Karpas-422 (cell line): ENCODE measurements at places on chromosomes 13 and 19. TPM values are rescaled to one million over a fixed set of nuclear protein-coding genes. Genes with fewer than 3 reads are reported as not detected.

The IGSF23 gene
- total RNA-seq: not detected in 2 replicates

The CLDND2 gene
- total RNA-seq: 2.3 TPM in 1 of 2 replicates, not detected in the other

- H3K36me3 ChIP-seq: no peaks in the 10 kb centered on the region
- peak overlapping the region; percentile 53 for H3K27ac ChIP-seq
- H3K4me3 ChIP-seq: no peak overlapping the region
- H3K27me3 ChIP-seq: no peaks in the 10 kb centered on the region
- DNase-seq: no peak
Observed at GRCh38 chr13:42363941-42364612, 92.1 kb downstream of the AKAP11 start.

The GPR180 gene
- 6.2 and 11.5 TPM in 2 replicates for total RNA-seq

The KASH5 gene
- 0.52 and 0.65 TPM in 2 replicates for total RNA-seq

- H3K27ac ChIP-seq: no peak overlapping the region
- no peaks in the 10 kb centered on the region for H3K36me3 ChIP-seq
- no peaks in the 10 kb centered on the region for H3K27me3 ChIP-seq
Observed at GRCh38 chr19:16062789-16063188, 13.5 kb upstream of the TPM4 start.

DNA sequence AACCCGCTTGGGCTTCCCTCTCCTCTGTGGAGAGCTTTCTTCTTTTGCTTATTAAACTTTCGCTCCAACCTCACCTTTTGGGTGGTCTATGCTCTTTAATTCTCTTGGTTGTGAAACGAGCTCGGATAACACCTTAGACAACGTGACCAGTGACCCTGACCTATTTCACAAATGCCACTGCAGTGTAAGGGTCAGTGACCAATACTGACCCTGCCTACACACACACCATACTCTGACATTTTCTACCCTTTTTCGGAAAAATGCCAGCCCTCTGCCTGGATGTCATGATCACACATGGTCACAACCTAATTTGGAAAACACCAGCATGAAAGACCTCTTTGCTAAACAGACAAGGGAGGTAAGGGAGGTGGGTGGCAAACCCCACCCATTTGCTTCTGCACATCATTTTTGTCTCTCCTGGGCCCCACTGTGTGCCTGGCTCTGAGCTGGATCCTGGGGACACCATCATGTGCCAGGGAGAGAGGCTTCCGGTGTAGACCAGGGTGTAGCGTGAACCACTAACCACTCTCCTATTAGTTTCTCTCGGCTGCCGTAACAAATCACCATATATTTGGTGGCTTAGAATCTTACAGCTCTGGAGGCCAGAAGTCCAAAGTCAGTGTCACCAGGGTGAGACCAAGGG lies 9.9 kb downstream of the ETFB start:
- no peak overlapping the region for H3K4me3 ChIP-seq
- no peak overlapping the region for H3K27ac ChIP-seq
- no peaks in the 10 kb centered on the region for H3K27me3 ChIP-seq
- no peak for DNase-seq
- peaks cover 14% of the 10 kb centered on the region; the same call in 1 of the 2 replicates for H3K36me3 ChIP-seq

DNA sequence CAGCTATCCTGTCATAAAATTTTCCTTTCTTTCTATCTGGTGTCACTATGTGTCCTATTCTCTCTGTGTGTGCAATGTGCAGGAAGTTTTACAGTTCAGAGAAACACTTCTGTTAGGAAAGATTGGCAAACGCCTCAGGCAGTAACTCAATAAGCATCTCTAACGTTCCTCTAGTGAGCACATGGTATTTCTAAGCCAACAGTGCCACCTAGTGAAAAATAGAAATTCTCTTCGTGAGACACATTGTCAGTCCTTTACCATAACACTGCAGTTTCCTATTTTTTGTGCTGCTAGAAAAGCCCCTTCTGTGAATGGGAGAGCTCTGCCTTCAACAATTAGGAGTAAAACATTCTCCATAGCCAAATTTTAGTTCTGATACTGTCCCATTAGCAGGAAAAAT lies 50.7 kb downstream of the ZNF723 start:
- H3K27ac ChIP-seq: no peak overlapping the region
- no peak overlapping the region for H3K4me3 ChIP-seq

The KCNC3 gene
- total RNA-seq: 10.8 and 18.1 TPM in 2 replicates

The SPINT2 gene
- total RNA-seq: 0.22 and 1.7 TPM in 2 replicates

DNA sequence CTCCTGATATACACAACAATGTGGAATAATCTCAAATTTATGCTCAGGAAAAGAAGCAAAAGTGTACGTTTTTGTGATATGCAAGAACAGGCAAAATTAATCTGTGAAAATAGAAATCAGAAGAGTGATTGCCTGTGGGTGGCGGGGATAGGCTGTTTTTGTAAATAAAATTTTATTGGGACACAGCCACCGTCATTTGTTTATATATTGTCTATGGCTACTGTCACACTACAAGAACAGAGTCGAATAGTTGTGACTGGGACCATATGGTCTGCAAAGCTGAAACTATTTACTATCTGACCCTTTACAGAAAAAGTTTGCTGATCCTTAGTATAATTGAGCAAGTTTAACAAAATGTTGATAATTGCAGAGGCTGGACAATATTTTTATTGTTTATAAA lies 269.5 kb upstream of the HTR2A start:
- H3K4me1 ChIP-seq: no peaks in the 10 kb centered on the region
- DNase-seq: no peak
- H3K27ac ChIP-seq: no peak overlapping the region
- H3K4me3 ChIP-seq: no peak overlapping the region
- H3K27me3 ChIP-seq: no peaks in the 10 kb centered on the region
- no peaks in the 10 kb centered on the region for H3K36me3 ChIP-seq

The LRRC63 gene
- total RNA-seq: not detected in 2 replicates

GRCh38 chr19:18484992-18485391 lies 36.9 kb downstream of the ELL start:
- H3K4me3 ChIP-seq: no peak overlapping the region
- H3K27ac ChIP-seq: no peak overlapping the region
- H3K4me1 ChIP-seq: peaks cover 4% of the 10 kb centered on the region
- DNase-seq: no peak

- H3K4me1 ChIP-seq: peaks cover 47% of the 10 kb centered on the region
- DNase-seq: no peak
- H3K36me3 ChIP-seq: peaks cover 11% of the 10 kb centered on the region; the same call in 1 of the 2 replicates
Observed at GRCh38 chr13:32659736-32660135, 73.5 kb downstream of the PDS5B start.

DNA sequence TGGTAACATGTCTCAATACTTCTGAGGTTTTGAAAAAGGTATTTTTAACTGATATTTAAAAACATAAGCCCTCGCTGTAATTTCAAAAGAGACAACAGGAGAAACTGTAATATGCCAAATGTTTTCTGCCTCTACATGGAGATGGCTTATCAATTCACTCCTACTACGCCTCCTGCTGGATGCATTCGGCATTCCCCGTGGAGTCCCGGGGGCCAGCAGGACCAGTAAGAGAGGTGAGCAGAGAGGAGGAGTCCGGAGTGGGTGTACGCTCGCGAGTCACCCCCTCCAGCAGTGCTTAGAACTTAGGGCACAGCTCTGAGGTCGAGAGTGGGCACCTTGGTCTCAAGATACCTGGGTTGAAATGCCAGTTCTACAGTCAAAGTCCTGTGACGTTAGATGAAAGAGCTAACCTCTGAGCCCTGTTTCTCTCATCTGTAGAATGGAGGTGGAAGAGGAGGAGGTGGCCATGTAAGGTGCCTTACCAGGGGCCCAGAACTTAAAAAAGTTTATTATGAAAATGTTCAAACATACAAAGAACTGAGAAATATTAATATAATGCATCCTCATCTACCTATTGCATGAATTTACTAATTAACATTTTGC lies 110.2 kb downstream of the STK24 start:
- H3K36me3 ChIP-seq: peaks cover 4% of the 10 kb centered on the region; the same call in 1 of the 2 replicates
- H3K27me3 ChIP-seq: no peaks in the 10 kb centered on the region
- no peaks in the 10 kb centered on the region for H3K4me1 ChIP-seq
- no peak overlapping the region for H3K27ac ChIP-seq

GRCh38 chr19:55336101-55336500 lies 3.6 kb upstream of the KMT5C start:
- no peak overlapping the region for H3K27ac ChIP-seq
- H3K36me3 ChIP-seq: no peaks in the 10 kb centered on the region
- no peak overlapping the region for H3K4me3 ChIP-seq
- no peak for DNase-seq
- H3K27me3 ChIP-seq: no peaks in the 10 kb centered on the region

DNA sequence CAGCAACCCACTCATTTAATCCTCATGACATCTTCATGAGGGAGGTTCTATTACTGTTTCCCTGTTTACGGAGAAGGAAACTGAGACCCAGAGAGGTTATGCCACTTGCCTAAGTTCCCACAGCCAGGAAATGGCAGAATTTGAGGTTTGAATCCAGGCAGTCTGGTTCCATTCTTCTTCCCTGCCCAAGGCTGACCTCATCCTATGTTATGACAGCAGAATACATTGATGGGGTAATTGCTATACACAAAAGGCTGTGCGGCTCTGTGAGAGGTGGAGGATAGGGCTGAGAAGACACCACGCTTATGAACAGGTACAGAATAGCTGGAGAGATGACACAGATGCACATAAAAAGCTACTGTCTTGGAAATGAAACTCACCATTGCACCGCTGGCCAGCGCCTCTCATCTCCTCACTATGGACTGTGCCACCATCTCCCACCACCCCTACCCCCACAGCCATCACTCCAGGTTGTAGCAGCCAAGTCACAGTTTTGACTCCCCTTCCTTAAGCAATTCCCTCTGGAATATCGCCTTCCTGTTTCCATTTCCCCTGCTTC lies 11.5 kb downstream of the MAG start:
- no peak overlapping the region for H3K27ac ChIP-seq
- H3K36me3 ChIP-seq: no peaks in the 10 kb centered on the region
- no peak overlapping the region for H3K4me3 ChIP-seq
- H3K27me3 ChIP-seq: no peaks in the 10 kb centered on the region
- H3K4me1 ChIP-seq: peaks cover 18% of the 10 kb centered on the region

- no peak for DNase-seq
- no peak overlapping the region for H3K27ac ChIP-seq
- H3K4me3 ChIP-seq: no peak overlapping the region
- peaks cover 8% of the 10 kb centered on the region for H3K36me3 ChIP-seq
Observed at GRCh38 chr19:13099073-13099999, 3.3 kb downstream of the LYL1 start.

DNA sequence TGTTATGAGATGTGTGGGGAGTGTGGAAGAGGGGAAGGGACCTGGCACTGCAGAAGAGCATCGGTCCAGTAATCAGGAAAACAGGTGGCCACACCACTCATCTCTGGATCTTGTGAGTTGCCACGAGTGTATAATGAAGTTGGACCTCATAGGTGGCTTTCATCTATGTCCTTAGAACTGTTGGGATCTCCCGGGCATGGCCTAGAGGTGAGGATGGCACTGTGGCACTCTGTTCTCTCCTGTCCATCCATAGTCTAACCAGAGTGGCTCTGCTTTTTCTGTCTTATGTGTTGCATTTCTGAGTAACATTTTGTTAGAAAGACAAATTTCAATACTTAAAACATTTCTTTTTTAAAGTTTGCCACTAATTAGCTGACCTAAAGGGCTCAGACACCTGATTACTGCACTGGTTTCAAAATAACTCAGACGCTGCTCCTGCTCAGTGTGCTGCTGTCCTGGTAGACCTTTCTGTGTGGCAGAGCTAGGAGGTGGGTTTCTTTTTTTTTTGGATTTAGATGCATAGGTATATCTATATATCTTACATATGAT lies 5.5 kb downstream of the CNMD start:
- no peak for DNase-seq
- peaks cover 20% of the 10 kb centered on the region for H3K4me1 ChIP-seq
- H3K27me3 ChIP-seq: no peaks in the 10 kb centered on the region

DNA sequence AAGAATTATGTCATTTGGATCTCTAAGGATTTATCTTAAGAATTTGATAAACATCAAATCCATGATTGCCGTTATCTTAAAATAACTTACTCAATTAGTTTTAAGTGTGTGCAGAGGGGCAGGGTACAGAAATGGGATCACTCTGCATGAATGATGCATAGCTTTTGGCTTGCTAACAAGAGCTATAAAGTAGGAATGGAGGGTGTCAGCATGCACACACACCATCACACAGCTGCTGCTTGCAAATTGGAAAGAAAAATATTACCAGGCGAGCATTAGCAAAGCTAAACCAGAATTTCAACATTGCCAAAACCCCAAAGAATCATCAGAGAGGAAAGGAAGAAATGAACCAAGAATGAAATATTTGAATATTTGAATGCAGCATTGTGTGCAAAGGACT lies 580.6 kb downstream of the LMO7 start:
- no peak overlapping the region for H3K27ac ChIP-seq
- H3K36me3 ChIP-seq: no peaks in the 10 kb centered on the region
- H3K27me3 ChIP-seq: 0 out of 2 replicates have a peak, but pooled peaks cover 2% of the 10 kb centered on the region
- DNase-seq: no peak

DNA sequence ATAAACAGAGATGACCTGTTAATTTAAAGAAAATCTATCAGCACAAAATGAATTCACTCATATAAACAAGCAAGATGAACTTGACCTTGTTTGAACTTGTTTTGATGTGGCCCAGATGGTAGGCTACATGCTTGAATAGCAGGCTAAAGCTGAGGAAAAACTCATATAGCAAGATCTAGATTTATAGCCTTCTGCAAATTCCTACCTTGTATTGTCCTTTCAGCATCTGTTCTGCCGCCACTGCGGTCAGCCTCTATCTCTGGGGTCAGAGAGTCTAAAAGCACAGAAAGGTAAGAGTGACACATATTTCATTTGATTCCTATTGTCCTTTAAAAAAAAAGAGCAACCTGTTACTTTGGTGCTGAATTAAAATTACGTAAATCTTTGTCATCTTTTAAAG lies 392.1 kb downstream of the DACH1 start:
- H3K27me3 ChIP-seq: no peaks in the 10 kb centered on the region
- H3K27ac ChIP-seq: no peak overlapping the region
- H3K4me3 ChIP-seq: no peak overlapping the region
- DNase-seq: no peak

The ANKRD10 gene
- total RNA-seq: 107 and 168 TPM in 2 replicates

The MEF2B gene
- total RNA-seq: 395 and 679 TPM in 2 replicates

DNA sequence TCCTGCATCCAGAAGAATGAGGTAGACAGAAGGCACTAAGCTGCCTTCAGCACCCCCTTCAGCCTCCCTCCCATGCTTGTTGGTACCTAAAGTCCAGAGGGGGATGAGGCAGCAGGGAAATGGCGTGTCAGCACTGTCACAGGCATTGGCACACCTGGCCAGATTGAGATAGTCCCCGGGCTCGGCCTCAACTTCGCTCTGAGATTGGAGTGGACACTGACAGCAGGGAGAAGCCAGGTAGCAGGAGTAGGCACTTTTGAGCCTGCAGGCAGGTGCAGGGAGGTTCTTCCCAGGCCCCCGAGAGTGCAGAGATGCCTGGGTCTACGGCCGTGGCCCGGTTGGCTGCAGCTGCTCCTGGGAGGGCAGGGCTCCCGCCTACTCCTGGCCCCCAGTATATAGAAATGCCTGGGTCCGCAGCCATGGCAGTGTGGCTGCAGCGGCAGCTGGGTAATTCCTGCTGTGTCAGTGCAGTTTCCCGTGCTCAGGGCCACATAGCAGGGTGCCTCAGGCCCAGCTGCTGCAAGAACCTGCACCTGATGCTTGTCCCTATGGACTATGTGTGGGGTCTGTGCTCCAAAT lies 160.3 kb downstream of the SLITRK6 start:
- no peaks in the 10 kb centered on the region for H3K27me3 ChIP-seq
- no peak for DNase-seq
- no peaks in the 10 kb centered on the region for H3K4me1 ChIP-seq
- no peak overlapping the region for H3K27ac ChIP-seq
- no peak overlapping the region for H3K4me3 ChIP-seq
